AG08395 (cell line): ENCODE measurements at places on chromosomes 1 and 21.

DNA sequence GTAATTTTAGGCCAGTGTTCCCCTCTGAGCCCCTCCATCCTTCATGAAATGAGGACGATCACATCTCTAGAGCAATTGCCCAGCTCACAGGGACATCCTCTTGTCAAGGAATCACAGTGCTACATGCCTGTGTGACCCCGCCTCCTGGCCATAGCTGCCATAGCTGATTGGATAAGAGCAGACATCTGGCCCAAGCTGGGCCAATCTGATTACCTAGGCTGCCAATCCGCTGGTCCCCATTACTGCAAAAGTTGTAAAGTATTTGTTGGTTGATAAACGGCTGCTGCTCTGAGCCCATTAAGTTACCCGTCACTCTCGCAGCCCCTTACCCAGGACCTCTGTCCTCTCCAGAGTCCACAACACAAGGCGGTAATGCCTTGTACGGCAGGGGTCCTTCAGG, 8.3 kb downstream of the NT5C1A start:
- no peak for DNase-seq

DNA sequence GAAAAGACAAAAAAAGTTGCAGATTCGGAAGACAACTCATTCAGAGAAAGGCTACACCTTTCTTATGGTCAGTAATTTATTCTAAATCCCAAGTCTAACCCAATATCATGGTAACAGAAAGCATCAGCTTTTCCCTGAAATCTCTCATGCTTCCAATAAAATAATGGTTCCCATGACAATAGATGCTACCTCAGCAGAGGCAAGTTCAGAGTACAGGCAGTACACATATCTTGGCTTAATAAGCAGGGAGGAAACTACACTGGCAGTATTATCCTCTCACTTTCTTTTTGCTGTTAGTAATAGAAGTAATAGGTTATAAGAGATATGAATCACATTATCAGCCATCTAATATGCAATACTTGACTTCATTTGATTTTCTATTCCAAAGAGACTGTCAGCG, 137.1 kb downstream of the DPYD start:
- DNase-seq: no peak

- DNase-seq: no peak
Measured at GRCh38 chr1:227900571-227901051, 47.1 kb downstream of the WNT9A start.

GRCh38 chr1:170415710-170416372, 116.1 kb upstream of the GORAB start:
- DNase-seq: no peak

DNA sequence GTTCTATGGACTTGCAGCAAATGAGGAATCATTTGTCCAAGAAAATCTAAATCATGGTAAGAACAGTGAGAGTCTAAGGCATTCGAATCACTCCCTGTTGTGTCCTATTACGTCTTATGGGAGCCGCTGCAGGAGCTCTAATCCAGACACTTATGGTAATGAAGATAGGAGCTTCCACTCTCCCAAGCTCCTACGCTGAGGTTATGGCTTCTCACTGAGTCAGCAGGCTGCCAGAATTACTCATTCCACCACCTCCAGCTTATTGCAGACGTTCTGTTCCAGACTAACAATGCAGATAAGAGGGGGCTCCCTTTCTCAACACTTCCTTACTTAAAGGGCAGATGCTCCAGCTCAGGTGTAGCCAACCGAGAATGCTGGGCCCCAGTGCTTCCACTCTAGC, 212.6 kb downstream of the GREM2 start:
- peak; percentile 74 for DNase-seq

DNA sequence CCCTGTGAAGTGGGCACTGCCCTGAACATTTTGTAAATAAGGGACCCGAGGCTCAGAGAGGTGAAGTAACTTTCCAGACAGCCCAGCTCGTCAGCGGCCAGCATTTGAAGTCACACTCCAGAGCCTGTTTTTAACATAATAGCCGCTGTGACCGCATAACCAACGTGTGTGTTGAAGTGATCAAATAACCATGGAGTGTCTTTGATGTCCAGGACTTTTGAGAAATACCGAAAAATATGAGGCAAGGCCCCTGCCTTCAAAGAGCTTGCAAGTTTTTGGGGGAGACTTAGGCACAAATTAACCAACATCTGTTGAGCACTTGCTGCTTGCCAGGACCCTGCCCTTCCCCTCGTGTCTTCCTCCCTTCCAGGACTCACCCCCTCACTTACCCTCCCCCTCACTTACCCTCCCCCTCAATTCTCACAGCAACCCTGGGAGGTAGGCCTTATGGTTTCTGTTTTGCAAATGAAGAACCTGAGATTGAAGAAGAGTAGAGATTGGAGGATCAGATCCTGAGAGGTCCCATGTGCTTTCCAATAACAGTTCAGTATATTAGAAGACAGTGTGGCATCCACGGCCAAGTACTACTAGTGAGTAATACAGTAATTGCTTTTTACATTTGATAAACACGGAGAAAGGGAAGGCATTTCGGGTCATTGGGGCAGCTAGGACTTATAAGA, 1.3 kb upstream of the SLC16A1 start:
- peak; percentile 91 for DNase-seq
